Activated CD4-positive, CD25-positive, alpha-beta regulatory T cell treated with anti-CD3 and anti-CD28 coated beads, Interleukin-2, amount 50 U/mL, for 16 hours (primary cell): ENCODE measurements at places on chromosomes 1 and 21.
A peak's percentile ranks its signal among the peaks of the same experiment; 100 is the strongest.

DNA sequence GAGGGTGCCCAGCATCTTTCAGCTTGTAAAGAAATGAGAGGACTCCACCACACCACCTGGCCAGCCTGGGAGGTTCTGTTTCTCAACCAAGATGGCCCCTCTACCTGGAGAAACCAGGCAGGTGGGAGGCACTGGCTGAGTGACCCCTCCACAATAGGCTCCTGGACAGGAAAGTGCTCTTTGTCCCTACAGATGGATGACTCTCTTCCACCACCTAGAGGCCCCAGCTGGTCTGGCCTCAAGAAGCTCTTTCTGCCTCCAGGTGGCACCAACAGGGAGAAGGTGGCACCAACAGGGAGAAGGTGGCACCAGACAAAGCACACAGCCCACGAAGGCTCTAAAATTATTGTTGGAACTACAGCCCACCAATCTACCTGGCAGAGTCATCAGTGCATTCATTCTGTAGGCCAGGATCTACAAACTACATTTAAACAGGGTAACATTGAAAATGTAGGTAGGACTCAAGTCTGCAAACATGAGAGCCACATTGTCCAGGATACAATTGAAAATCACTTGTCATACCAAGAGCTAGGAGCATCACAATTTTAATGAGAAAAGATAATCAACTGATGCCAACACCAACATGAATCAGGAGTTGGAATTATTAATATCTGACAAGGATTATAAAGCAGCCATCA is 14.4 kb downstream of the TMPRSS3 start:
- DNase-seq, result no peak

DNA sequence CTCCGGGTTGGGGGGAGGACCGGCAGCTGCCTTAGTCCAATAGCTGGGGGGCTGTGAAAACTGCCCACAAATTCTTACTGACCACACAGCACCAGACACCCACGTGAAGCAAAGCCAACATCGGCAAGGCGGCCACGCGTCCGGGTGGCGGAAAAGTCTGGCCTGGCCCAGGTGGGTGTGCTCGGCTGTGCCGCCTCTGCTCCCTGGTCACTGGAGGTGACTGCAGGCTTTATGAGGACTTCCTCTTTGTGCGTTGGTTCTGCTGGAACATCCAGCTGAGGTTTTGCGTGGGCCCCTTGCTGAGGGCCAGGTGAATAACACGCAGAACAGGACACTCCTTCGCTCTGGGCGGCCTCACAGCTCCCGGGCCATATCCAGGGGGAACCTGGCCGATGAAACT is 35.4 kb downstream of the FAAP20 start:
- no peak for DNase-seq

GRCh38 chr1:94296018-94296417 is 58.6 kb upstream of the ARHGAP29 start:
- DNase-seq, result no peak

- DNase-seq, result no peak
Observed at GRCh38 chr1:32761253-32761877, 55.8 kb downstream of the YARS1 start.

DNA sequence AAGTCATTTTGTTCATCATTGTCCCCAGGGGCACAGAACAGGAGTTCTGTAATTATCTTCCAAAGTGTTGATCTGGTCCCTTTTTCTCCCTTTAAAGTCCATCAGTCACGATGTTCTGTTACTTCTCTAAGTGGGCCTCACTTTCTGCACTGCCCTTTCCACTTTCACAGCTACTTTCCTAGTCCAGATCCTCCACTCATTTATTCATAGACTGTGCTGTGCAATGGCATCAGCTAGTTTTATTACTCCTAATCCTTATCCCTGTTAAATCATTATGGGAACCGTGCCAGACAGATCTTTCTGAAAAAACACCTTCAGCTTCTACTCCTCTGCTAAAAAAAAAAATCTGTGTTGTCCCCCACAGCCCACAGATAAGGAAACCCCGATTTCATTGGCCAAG is 64.0 kb upstream of the BCL10 start:
- no peak for DNase-seq

- DNase-seq, result no peak
Observed at GRCh38 chr1:89261926-89262515, 10.6 kb downstream of the GBP5 start.

- no peak for DNase-seq
Observed at GRCh38 chr1:7269525-7269924, 484.3 kb downstream of the CAMTA1 start.

DNA sequence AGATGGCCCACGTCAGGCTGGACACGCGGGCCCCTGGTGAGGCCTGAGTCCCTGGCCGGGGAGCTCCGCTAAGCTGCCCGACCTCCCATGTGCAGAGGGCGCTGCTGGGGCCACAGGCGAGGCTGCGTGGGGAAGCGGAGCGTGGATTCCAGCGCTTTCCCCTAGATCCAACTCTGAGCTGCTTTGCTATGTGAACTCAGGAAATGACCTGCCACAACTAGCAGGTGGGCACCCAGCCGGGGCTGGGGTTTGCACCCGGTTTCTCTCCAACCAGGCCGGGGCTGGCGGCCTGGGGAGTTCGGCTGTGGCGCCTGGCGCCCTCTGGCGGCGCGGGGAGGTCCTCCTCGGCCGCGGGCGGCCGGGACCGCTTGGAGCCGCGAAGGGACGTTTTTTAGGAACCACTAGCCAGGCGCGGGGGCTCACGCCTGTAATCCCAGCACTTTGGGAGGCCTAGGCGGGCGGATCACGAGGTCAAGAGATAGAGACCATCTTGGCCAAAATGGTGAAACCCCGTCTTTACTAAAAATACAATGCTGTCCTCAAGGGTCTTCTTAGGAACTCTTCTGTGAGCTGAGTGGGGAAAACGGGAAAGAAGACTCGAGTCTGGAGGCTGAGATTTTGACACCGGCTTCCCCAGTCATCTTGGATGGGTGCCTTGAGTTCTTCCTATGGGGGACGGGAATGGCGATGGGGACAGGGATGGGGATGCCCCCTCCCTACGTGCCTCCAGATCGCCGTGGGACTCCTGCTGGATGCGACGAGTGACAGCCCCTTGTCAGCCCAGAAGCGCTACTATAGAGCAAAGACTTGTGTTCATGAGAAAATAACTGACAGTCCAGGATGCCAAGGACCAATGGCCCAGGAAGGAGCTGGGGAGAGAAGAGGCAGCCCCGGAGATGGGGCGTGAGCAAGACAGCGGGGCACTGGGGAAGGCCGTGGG is 12.6 kb downstream of the PYCR2 start:
- DNase-seq, result peak; percentile 39

GRCh38 chr1:234724516-234725176 is 114.7 kb upstream of the IRF2BP2 start:
- no peak for DNase-seq

GRCh38 chr1:156892190-156893047 is 1.1 kb upstream of the PEAR1 start:
- DNase-seq, result peak; percentile 66
